ENCODE measurements at places on chromosomes 5 and 9.
A peak's percentile ranks its signal among the peaks of the same experiment; 100 is the strongest.

- DNase-seq = no peak
Observed at GRCh38 chr9:98885575-98886295, 58.0 kb upstream of the COL15A1 start.

DNA sequence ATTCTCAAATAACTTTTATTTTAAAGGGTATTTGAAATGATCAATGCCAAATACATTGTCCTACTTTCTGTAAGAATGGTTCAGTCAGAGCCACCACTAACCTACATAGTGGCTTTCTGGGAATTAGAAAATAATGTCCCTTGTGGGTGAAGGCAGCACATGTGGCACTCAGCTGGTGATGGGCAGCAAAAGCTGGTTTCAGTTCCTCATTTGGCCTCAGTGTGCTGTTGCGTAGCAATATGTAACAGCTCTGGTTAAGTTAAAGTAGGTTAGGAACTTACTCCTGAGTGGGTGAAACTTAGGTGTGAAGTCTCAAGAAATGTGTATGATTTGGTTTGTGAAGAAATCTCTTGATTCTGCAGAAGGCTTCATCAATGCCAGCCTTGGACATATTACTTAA, 99.6 kb upstream of the SPEF2 start:
- no peak for DNase-seq

DNA sequence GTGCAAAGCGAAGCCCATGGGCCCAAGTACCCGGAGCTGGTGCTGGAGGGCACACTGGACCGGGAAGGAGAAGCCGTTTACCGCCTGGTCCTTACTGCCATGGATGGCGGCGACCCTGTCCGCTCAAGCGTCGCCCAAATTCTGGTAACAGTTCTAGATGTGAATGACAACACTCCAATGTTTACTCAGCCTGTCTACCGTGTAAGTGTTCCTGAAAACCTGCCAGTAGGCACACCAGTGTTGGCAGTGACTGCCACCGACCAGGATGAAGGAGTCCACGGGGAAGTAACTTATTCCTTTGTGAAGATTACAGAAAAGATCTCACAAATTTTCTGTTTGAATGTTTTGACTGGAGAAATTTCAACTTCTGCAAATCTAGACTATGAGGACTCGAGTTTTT, 936 bp downstream of the PCDHGA6 start:
- no peak for DNase-seq

- DNase-seq = no peak
Observed at GRCh38 chr5:94692581-94692980, 74.1 kb downstream of the SLF1 start.

DNA sequence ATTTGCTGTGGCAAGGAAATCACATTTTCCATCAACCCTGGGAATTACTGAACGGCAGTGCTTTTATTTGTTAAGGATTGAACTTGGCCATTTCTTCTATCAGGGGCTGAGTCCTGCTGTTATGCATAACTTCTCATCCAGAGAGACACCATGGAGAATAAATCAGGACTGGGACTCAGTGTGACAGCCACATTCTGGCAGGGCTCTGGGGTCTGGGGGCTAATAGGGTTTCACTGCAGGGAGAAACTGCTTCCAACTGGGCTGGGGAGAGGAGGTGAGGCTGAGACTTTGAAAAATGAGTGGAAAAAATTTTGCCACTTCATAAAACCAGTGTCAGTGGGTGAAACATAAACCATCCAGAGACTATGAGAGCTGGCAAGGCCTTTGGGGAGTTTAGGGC, 95.7 kb upstream of the ALDH1B1 start:
- DNase-seq = no peak

DNA sequence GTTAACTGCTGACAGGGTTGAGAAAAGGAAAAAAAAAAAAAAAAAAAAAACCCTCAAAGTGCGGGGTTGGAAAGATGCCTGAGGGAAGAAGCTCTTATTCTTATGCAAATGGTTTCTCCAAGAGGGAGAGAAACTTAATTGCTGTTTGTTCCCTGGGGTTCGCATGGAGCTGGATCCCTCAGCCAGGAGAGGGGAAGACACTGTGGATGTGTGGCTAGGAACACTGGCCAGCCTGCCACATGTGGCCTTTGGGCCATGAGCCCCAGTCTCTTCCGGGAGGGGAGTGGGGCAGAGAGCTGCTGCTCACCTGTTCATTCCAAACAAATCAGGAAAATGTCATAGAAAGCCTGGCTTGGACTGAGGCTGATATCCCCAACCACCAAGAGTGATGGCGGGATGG, 9.4 kb upstream of the SCGB3A2 start:
- no peak for DNase-seq

DNA sequence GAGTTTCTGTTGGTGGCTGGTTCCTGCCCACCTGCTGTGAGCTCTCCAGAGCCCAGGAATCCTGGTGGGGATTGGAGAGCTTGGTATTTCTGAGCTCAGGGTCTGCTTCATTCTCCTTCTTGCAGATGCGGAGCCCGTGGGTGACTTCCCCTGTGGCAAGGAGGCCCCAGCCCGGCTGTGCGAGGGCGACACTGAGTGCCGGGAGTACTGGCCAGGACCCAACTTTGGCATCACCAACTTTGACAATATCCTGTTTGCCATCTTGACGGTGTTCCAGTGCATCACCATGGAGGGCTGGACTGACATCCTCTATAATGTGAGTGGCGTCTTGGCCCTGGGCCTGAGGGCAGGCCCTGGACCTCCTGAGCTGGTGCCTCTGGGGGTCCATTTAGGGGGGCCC, 39.5 kb downstream of the CACNA1B start:
- DNase-seq = no peak

DNA sequence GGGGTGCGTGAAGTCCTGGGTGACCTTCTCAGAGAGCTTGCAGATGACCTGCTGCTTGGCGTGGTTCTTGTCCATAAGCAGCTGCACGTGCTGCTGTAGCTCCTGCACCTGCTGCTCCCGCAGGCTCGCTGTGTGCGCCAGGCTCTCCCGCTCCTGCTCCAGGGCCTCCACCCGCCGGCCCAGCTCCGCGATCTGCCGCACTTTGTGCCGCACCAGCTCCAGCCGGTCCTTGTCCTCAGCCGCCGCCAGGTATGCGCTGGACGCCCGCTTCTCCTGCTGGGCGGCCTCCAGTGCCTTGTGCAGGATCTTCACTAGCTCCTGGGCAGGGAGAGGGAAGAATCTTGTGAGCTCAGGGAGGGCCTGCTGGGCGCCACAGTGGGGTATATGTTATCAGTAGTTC, 28.5 kb upstream of the CORO2A start:
- DNase-seq = no peak

GRCh38 chr9:94199776-94200175, 59.3 kb upstream of the ZNF169 start:
- no peak for DNase-seq

DNA sequence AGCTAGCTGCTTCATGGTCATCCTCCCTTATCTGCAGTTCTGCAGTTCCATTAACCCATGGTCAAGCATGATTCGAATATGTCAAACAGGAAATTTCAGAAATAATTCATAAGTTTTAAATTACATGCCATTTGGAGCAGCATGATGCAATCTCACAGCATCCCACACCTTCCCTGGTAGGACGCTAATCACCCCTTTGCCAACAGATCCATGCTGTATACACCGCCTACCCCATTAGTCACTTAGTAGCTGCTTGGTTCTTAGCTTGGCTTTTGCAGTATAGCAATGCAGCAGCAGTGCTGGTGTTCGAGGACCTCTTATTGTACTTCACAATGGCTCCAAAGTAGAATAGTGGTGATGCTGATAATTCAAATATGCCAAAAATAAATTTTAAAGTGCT, 739.7 kb upstream of the CDH9 start:
- no peak for DNase-seq

DNA sequence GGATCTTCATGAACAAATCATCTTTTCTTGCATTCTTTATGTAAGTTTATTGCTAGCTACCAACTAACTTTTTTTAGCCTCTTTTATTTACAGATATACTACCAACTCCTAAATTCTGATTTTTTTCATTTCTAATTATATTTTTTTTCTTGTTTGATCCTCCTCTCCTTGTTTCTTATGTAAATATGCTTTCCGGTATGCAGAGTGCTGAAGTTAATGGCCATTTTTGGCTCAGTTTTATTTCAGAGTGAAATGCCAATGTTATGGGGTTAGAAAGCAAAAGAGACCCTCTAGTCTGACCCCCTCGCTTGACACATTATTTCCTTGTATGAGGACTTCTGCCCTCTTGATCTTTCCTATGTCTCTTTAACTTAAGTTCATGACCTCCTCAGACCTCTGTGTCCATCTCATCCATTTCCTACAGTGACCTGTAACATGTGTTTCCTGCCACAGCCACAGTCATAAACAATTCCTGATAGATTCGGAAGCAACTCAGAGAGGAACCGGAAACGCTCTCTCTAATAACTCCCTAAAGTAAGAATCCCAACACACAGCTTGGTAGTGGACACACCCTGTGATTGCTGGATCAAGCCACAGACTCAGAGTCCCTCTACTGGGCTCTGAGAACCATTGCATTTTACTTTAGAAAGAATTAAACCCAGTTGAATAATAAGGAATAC, 42.9 kb upstream of the AFAP1L1 start:
- DNase-seq = no peak

- no peak for DNase-seq
Observed at GRCh38 chr5:14552017-14552416, 29.6 kb upstream of the OTULINL start.

DNA sequence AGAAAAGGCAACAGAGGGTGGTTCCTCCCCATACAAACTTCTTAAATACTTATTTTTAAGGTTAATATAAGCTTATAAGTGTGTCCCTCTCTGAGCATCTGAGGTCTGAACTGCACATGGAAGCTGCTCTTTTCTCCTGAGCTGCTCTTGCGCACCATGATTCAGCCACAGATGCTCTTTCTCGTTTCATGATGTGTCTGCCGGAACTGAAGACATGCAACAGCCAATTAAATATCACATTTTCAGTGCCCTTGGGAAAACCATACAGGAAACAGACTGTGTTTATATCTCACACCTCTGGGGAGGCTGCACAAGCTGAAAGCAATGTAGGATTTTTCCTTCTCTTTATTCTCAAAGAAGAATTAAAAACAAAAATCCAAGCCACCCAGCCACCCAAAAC, 96.8 kb upstream of the NREP start:
- DNase-seq = no peak

DNA sequence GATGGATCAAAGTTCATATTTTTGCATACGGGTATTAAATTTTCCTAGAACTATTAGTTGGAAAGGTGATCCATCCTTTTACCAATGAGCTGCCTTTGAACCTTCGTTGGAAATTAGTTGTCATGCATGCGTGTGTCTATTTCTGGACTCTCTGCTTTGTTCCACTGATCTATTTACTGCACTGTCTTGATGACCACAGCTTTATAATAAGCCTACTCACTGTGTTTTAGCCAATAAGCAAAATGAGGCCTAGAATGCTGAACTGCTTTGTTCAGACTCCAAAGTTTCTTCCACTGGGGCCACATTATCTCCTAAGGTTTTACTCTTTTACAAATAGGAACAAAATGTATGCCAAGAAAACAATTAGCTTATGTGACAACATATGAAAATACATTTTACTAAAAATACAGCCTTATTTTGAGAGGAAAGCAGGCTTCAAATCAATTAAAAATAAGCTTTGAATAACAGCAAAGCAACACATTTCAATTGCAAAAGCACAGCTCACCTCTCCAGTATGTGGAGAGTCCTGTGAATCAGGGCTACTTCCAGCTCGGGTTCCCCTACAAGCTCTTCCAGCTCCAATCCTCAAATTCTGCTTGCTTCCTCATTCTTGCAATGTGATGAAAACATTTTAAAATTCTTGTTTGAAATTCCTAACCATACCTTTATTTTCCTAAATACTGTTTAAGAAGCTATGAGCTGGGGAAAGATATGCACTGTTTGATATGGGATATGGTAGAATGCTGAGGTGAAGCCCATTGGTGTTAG, 72.0 kb downstream of the RETREG1 start:
- no peak for DNase-seq

DNA sequence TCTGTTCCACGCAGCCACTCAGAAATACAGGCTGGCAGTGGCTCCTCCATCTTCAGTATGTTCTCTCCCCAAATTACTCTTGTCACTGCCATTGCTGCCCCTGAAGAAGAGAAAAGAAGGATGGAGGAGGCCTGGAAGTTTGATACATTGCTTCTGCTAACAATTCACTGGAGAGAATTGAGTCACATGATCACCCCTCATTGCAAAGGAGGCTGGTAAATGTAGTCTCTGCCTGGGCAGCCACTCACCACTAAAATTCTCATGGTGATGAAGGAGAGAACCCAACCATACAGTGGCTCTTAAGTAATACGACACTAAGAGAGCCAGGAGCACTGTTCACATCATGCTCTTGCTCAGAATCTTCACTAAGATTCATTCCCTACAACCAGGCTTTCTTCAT, 112.0 kb downstream of the DOCK8 start:
- no peak for DNase-seq

DNA sequence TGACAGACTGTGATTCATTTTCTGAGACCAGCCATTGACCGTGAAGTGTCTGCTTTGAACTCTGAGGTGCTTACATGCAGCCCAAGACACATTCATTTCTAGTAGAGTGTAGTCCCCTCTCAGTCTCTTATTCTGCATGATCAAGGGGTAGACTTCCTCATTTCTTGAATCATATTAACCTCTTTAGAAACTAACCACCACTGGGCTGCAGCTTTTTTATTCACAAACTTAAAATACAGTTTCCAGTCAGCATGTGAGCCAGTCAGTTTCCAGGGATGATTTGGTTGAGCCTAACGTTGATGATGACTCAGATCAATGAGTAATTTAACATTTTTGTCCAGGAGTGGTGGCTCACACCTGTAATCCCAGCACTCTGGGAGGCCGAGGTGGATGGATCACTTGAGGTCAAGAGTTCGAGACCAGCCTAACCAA, 59.2 kb downstream of the OTULIN start:
- DNase-seq = no peak

DNA sequence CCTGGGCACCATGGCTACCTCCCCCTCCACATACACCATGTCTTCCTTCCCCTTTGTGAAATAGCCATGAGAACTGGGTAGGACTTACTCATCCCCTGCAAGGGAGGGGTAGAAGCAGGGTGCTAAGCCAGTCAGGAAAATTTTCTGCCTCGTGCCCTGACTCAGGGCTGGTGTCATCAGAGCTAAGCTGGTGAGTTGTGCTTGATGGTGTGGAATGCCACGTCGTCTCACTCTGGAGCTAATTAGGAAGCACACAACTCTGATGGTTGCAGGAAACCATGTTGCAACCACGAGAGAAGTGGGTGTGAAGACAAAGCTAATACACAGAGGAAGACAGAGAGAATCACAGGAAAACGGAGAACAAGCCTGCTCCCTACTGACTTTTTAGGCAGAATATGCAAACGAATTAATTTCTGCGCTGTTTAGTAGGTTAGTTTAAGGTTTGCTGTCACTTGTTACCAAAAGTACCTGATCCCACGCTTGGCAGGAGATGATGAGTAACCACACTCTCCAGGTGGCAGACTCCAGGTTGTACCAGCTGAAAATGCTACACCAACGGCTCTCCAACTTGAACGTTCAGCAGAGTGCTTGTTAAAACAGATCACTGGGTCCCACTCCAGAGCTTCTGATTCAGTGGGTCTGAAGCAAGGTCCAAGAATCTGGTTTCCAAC, 54.5 kb downstream of the STK10 start:
- peak; percentile 63 for DNase-seq

Data from CD4-positive, alpha-beta T cell treated with Interleukin-17A for 4 hours (primary cell).